ENCODE measurements at places on chromosomes 7 and 10.

DNA sequence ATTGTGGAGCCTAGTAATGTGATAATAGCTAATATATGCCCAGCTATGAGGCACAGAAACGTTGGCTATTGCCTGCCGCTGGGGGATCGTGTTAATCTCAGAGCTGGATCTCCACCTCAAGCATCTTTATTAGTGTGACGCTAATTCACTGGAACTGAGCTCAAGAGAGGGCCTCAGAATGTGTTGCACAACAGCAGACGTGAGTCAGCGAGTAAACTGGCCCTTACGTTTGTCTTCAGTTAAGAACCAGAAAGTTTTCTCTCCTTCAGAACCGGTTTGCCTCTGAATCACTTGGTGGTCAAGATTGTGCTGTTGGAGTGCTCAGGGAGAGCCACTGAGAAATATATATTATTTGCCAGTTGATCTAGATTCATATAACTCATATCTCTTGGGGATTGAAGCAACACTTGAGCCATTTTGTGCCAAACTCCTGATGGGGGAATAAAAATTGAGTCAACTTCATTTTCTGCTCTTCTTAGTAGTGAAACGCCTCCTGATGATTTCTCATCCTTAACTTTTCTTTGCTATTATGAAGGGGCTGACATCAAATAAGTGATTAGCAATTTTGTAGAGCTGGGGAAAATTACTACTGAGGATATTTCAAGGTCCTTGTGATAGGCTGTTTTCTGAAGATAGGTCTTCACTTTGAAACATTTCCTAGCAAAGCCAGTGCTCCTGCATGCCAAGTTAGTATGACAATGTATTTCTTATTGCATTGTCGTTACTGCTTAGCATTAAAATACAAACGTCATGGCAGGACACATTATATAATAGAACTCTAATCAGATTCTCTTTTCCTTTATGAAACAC is 22.3 kb downstream of the BZW2 start:
- no peak for DNase-seq

GRCh38 chr10:132648072-132648850 is 110.7 kb downstream of the INPP5A start:
- peak; percentile 56 for DNase-seq

DNA sequence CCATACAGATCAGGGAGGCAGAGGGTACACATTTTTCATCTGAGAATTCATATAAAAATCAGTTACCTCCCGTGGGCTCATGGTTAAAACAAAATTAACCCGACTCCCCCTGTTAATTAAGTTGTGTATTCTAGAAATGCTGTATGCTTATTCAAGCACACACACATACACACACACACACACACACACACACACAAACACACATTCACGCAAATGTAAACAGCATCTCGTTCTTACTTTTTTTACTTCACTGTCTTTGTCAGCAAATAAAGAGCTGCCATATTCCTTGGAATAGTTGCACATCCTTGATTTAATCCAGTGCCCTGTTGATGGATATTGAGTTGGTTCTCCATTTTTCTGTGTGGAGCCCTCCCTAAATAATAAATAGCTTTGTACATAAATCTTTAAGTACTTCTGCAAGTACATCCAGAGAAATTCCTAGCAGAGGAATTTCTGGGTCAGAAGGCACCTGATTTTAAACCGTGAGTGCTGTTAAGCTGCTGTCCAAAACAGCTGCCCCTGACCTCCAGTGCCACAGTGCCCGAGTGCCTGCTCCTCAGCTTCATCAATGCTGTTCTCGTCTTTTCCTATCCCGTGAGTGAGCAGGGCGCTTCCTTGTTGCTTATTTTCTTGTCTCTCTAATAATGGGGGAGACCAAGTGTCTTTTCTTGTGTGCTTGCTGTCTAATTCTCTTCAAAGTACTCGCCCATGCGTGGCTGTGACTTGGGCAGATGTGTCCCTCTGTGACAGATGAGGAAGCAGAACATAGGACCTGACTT is 117.2 kb downstream of the RGS10 start:
- DNase-seq, result no peak

- peak; percentile 49 for DNase-seq
Observed at GRCh38 chr7:39623732-39624441, 515 bp downstream of the RALA start.

DNA sequence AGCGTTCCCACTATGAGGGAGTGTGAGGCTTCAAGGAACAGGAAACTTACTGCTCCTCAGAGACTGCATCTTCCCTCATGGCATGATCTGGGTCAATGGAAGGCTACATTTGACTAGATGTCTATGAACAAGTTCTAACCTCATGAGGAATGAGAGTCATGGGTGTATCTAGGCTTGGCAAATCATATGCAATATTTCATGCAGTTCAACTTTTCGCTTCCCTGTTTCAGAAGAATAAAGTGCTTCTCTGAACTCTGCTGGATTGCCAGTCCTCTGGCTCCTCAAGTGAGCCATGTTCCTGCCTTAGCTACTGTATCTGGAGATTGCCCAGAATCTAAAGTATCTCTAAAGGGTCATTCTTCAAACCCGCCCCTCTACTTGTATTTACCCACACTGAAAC is 54.3 kb upstream of the SEMA3A start:
- DNase-seq, result no peak

DNA sequence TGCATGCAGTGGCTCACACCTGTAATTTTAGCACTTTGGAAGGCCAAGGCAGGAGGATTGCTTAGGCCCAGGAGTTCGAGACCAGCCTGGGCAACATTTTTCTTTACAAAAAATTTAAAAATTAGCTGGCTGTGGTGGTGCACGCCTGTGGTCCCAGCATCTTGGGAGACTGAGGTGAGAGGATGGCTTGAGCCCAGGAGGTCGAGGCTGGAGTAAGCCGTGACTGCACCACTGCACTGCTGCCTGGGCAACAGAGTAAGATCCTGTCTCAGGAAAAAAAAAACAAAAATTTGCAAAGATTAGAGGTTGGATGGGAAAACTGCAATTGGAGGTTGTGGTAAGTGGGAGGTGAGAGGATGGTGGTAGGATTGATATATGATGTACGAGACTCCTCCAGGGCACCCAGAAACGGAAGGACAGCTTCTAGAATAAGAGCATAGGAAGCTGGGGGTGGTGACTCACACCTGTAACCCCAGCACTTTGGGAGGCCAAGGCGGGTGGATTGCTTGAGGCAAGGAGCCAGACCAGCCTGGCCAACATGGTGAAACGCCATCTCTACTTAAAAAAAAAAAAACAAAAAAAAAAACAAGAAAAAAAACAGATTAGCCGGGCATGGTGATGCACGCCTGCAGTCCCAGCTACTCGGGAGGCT is 19.1 kb upstream of the PARP12 start:
- DNase-seq, result no peak

GRCh38 chr7:101605611-101606497 is 23.2 kb downstream of the MYL10 start:
- no peak for DNase-seq

GRCh38 chr10:28839600-28840007 is 162.3 kb downstream of the BAMBI start:
- DNase-seq, result no peak

DNA sequence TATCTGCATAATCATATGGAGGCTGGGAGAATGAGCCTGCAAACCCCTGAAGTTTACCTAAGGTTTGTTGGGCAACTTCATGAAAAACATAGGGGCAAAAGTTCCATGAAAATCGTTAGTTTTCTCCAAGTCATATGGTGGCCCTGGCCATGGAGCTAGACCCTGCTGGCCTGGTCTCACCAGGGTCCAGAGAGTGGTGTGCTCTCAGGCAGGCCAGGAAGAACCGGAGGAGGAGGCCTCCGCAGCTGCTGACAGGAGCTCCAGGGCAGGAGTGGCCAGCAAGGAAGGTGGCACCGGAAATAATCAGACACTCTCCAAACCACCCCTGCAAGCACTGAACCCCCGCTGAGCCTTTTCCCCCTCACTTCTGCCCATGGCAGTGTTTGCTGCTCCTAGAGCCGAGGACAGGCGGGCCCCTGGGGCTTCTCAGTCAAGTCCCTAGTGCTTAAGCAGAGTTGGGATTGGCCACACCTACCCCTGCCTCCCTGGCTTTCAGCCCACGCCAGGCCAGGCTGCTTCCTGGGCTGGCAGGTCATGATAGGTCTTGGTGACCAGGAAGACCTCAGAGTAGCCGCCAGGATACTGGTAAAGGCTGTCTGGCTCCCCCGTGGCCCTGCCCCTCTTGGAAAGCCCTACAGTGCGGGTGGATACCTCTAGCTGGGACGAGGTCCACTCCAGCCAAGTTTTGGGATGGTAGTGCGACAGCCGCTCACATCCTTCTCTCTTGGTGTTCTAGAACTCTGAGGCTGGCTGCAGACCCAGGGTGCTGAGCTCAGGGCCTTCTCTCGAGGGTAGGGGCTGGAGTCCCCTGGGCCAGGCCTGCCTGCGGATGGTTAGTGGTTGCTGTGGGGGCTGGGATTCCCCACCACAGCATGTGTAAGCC is 242.8 kb downstream of the MGMT start:
- DNase-seq, result no peak

GRCh38 chr10:124061030-124061429 is 32.4 kb downstream of the CHST15 start:
- DNase-seq, result no peak

GRCh38 chr7:110786328-110786965 is 304.5 kb upstream of the LRRN3 start:
- DNase-seq, result peak; percentile 65

DNA sequence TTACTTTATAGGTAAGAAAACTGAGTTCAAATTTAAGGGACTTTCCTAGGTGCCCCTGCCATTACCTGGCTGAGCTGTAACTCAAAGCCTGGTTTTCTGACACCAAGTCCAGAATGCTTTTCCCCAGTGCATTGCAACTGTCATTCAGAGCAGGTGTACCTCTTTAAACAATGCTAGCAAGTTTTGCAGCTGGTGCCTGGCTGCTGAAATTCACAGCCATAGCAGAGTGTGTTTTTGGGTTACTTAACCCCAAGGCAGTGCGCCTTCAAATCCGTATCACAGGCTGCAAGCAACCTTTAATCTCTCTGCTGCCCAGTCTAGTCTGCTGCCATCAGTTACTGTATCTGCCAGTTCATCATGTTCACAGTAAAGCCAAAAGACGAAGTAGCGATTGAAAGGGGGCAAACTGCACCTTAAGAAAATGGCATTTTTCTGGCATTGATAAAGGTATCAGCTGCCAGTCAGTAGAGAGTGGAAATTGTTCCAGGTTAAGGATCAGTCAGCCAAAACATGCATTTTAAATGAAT is 265.4 kb downstream of the CSTF2T start:
- no peak for DNase-seq

DNA sequence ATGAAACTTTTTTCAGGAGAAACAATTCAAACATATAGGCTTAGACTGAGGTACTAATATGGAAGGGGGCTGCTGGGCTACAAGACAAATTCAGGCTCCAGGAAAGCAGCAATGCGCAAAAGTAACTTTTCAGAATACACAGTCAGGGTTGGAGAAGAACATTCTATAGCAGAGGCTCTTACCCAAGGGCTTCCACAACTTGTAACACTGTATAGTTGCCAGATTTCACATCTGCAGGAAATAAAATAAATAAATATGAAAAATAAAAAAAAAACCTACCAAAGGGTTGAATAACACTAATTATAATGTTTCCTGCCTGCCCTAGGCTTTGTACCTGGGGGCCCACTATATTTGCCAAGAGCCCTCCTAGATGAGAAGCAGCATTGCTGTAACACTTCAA is 14.3 kb downstream of the MMS19 start:
- DNase-seq, result no peak

DNA sequence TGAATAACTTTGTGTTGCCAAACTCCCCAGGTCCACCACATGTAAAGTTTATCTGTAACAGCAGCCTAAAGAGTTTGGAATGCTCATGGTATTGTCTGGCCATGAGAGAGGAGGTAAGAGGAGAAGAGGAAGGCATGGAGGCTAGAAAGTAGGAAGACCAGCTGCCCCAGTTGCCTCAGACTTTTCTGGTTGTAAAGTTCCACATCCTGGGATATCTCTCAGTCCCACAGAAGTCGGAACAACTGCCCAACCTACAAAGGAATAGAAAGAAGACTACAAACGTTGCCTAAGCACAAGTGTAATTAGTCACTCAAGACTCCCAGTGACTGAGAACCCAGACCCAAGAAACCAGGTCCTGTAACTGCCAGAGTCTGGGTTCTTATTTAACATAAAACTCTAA is 47.3 kb downstream of the CREB3L2 start:
- DNase-seq, result no peak

DNA sequence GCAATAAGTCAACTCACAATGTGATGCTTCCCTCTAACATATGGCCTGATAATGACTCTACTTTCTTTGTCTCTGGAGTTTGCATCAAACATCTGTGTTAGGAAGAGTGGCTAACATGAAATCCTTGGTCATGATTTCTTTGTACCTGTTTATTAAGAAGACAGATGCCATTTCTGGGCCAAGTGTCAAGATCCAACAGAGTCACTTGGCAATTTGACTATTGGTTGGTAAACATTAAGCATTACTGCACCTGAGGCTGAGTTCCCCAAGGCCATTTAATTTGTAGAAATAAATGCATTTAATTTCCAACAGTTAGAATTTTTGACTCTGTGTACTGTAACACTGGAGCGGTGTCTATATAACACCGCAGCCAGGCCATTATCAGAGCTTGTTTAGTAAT is 403.7 kb downstream of the GALNT17 start:
- no peak for DNase-seq

DNA sequence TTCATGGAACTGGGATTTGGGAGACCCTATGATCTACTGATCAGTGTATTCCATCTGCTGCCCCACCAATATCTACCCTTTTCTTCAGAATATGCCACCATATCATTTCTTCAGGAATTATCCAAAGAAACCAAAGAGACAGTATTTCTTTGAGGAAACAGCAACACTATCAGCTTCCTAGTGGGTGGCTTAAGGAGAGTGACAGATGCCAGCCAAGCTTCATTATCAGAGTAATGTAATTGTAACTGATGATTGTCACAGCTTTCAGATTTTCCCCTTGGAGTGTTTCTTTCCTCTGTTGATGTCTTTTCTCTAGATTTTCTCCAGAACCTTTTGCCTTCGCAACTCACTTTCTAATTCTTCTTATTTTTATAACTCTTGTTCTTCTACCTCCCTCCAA is 934.4 kb upstream of the LRRN3 start:
- DNase-seq, result no peak

DNA sequence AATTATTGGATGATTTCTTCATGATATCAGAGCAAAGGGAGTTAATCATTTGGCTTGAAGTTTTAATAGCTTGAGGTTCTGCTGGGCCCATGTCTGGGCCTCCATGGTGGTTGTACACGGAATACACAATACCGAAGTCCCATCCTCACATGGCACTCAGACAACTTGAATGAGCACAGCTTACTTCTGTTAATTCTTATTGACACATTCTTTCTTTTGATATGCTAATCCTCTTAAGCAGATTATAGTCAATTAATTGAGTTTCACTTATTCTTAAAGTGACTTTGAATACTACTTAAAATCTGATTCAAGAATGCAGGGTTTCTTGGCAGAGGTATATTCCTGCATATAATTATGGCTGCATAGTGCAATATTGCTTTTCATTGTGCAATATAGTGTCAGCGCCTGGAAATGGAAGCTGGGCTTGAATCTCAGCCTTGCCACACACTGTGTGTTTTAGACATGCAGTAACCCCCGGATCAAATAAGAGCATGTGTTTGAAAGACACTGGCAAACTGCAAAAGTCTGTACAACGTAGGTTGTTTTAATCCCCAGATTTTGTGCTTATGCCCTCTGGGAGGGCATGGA is 543.5 kb upstream of the ADARB2 start:
- no peak for DNase-seq

- DNase-seq, result no peak
Observed at GRCh38 chr7:105297985-105298384, 90.7 kb downstream of the SRPK2 start.

GRCh38 chr7:134359787-134360432 is 43.2 kb upstream of the SLC35B4 start:
- no peak for DNase-seq

GRCh38 chr10:1575481-1576244 is 161.7 kb downstream of the ADARB2 start:
- DNase-seq, result no peak

- DNase-seq, result no peak
Observed at GRCh38 chr7:25260862-25261494, 32.7 kb upstream of the NPVF start.

All from spinal cord (tissue), 10 donors.